Stimulated activated CD4-positive, alpha-beta T cell treated with anti-CD3 and anti-CD28 coated beads, Interleukin-1b, Interleukin-23, amount 100 ng/mL, for 1 hour (primary cell): ENCODE measurements at places on chromosomes 13 and 19.

DNA sequence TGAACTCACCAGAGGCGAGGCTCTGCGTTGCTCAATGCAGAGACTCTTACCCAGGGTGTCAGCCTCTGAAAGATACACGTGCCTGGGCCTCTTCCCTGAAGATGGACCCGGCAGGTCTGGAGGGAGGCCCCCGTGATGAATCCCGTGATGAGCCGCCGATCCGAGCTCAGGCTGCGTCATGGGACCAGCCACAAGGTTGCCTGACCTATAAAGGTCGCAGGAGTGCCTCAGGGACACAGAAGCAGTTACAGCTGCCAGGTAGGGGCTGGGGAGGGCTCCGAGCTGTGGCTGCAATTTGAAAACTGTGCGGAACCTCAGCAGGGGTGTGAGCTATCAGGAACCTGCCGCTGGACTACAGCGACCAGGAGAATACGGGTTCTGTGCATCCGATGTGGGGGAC lies 10.5 kb upstream of the ATP11A start:
- DNase-seq, result no peak

GRCh38 chr13:83499286-83499685 lies 383.0 kb downstream of the SLITRK1 start:
- no peak for DNase-seq

- peak; percentile 12 for DNase-seq
Measured at GRCh38 chr19:35856546-35857149, at the start of gene KIRREL2. TSS of gene KIRREL2 (plus strand) at chr19:35856911. CDS start at chr19:35857120, 209 bp downstream.

DNA sequence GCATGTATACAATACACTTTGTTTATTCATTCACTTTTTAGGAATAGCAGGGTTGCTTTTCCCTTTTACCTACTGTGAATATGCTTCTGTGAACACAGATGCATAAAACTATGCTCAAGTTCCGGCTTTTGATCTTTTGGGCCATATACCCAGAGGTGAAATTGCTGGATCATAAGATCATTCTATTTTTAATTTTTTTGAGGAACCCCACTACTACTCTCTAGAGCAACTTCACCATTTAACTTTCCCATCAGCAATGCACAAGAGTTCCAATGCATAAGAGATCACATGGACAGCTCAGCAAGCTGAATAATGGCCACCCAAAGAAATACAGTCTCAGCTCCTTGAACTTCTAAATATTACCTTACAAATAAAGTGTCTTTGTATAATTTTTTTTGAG lies 17.0 kb upstream of the SIGLEC10 start:
- DNase-seq, result no peak

GRCh38 chr13:97134364-97135095 lies 87.6 kb upstream of the MBNL2 start:
- no peak for DNase-seq

DNA sequence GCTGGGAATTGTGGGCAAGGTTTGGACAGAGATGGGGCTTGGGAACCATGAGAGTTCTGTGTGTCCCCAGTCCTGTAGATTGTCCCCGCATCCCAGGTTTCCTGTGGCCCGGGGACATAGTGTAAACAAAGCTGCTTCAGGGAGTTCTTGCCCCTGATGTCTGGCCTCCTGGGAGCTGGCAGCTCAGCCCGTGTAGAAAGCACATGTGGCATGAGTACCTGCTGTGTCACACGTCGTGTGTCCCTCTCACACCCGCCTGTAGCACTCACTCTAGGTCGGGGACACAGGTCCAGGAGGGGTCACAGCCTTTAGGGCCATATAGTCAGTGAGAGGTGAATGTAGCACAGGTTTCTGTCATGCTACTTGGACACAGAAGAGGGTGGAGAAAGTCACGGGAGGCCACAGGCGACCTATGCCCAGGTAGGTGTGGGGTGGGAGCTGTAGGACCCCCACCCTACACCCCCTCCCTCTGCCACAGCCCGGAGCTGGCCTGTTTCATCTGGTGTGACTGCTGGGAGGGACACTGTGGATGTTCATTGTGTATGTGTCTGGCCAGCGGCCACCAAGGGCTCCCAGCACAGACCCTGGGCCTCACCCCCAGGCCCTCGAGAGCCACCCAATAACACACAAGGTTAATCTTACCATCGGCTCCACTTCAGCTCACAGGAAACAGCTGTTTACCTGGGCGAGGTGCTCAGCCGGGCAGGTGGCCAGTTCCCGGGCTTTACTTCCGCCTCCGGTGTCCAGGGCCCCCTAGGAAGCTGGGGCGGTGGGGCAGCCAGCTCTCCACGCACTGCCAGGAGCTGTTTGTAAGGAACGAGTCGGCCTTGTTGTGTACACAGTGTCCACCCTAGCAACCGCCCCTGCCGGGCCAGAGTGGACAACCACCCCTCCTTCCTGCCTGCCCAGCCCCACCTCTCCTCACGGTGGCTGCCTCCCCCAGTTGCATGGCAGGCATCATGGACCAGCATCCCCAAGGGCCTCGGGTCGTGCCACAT lies 49.7 kb downstream of the COMP start:
- no peak for DNase-seq

GRCh38 chr19:30448386-30449077 lies 76.3 kb downstream of the ZNF536 start:
- DNase-seq, result no peak

- no peak for DNase-seq
Measured at GRCh38 chr13:110334256-110334655, 27.2 kb downstream of the COL4A2 start.

- DNase-seq, result no peak
Measured at GRCh38 chr13:93466502-93467036, 240.0 kb downstream of the GPC6 start.

GRCh38 chr19:3778899-3779723 lies 7.1 kb downstream of the MATK start:
- DNase-seq, result no peak

- peak; percentile 22 for DNase-seq
Measured at GRCh38 chr19:10339380-10339960, at the start of gene ICAM3. TSS of gene ICAM3 (minus strand) at chr19:10339624. CDS start at chr19:10339614, 10 bp downstream.

- no peak for DNase-seq
Measured at GRCh38 chr13:75721307-75721706, 85.2 kb downstream of the LMO7 start.

DNA sequence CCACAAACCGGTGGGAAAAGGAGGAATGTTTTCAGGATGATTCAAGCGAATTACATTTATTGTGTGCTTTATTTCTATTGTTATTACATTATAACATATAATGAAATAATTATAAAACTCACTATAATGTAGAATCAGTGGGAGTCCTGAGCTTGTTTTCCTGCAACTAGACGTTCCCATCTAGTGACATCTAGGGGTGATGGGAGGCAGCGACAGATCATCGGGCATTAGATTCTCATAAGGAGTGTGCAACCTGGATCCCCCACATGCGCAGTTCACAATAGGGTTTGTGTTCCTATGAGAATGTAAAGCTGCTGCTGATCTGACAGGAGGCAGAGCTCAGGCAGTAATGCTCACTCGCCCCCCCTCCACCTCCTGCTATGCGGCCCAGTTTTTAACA lies 54.5 kb downstream of the SPTBN4 start:
- DNase-seq, result no peak

DNA sequence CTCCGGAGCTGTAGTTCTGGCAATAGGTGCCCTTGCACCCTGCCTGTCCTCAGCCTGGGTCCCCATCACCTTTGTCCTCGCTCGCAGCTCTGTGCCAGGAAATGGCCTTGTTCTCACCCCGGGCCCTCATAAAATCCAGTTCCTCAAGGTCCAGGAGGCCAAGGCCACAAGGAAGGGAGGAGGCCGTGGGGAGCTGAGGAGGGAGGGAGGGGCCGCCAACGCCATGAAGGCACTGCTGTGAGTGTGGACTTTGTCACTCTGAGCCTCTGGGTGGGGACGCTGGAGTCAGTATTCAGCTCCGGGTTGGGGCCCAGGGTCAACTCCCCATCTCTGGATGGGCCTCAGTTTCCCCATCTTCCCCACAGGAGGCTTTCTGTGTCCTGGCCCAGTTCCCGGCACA lies 9.2 kb upstream of the GNA11 start:
- no peak for DNase-seq

DNA sequence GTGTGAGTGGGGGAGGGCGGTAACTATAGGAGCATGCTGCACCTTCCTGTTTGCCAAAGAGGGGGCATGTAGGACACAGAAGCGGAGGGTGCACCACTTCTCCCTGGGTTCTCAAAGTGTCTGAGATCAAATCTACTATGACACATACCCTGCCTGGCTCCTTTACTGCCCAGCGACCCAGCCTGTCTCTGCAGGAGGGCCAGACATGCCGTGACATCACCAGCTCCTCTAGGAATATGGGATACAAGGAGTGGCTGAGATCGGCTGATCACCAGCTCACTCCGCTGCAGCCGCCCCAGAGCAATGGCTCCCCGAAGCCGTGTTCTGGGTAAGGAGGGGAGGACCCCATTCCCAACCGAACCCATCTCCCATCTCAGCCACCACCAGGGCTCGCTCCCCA lies 16.4 kb upstream of the IGFL1 start:
- DNase-seq, result no peak

DNA sequence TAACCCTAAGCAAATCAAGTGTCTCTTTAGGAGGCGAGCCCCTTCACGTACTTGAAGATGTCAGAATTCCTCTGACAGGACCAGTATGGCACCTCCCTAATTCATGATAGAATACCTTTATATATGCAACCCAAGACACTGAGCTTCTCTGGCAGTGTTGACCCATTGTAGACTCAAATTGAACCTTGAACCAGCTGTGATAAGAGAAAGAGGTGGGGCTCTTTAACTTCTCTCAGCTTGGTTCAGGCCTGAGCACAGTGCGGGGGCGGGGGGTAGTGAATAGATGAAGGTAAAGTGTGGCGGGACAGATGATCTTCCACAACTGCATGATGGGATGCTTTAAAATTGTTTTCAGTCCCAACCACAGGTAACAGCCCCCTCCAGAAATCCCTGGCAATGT lies 12.1 kb downstream of the MBNL2 start:
- no peak for DNase-seq

DNA sequence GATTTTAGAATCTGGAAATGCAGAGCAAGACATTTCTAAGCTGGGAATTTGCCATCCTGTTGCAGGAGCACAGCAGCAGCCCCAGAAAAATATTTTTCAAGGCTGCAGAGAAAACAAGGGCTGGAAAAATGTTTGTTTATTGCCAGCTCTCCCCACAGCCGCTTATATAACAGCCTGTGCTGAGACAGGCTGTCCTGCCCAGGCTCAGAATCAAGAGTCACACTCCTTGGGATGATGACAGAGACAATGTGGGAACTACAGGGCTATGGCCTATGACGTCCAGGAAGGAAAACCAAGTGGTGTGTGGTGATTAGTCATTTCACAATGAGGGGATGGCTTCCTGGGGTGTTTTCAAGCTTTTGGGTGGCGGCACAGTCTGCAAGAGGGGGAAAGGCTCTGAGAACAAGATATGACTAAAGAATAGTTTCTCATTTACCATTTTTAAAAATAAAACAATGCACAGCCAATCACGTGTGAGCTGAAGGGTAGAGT lies 136.3 kb upstream of the SERP2 start:
- no peak for DNase-seq

GRCh38 chr13:110156301-110157049 lies 150.5 kb downstream of the COL4A1 start:
- no peak for DNase-seq

DNA sequence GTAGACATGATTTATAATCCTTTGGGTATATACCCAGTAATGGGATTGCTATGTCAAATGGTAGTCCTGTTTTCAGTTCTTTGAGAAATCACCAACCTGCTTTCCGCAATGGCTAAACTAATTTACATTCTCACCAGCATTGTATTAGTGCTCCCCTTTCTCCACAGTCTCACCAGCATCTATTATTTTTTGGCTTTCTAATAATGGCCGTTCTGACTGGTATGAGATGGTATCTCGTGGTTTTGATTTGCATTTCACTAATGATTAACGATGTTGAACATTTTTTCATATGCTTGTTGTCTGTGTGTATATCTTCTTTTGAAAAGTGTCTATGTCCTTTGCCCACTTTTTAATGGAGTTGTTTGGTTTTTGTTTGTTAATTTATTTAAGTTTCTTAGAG lies 165.1 kb downstream of the PDS5B start:
- no peak for DNase-seq

DNA sequence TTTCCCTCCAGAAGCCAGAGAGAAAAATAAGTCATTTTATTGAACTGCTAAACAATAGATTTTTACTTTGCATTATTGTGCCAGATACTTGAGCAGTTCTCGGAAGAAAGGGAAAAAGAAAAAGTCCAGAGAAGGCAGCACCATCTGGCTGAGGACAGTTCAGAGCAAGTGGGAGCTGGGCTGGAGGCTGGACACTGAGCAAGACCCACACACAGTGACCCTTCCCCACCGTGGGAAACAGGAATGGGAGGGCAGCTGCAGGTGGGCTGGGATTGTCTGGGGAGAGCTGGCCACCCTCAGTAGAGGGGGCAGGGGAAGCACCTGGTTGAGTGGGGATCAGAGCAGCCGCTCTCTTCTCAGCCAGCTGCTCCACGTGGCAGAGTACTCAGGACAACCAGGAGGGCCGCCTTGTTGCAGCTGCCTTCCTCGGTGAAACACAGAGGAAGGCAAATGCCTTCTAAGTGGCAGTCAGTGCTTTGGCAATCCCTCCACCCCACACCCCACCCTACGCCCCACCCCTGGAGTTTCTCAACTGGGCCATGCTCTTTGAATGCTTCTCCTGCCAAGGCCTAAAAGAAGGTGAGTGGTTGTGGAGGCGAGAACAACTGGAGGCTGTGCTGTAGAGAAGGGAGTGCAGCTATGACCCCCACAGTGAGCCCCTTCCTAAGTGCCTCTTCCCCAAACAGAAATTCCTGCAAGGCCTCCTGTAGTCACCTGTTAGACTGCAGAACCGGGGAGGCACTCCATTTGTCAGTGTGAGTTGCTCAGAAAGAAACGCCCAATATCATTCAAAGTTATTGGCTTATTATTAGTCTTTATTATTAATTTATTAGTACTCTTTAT lies 179.3 kb downstream of the ZIC5 start:
- DNase-seq, result no peak

DNA sequence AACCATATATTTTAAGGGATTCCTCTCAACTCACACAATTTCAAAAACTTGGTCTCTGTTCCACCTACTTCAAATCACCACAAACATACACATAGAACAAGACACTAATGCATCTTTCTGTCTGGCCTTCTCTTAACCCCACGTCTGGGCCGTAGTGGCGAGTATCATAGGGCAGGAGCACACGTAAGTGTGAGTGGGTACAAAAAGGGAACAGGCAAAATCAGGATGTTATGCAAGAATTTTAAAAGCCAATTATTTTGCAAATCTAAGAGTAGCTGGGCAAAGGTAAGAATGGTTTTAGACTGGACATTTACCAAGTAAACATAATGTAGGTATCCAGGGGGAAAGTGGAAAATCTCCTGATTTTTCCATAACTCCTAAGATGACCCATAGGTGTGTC lies 35.1 kb downstream of the MTMR6 start:
- DNase-seq, result no peak

DNA sequence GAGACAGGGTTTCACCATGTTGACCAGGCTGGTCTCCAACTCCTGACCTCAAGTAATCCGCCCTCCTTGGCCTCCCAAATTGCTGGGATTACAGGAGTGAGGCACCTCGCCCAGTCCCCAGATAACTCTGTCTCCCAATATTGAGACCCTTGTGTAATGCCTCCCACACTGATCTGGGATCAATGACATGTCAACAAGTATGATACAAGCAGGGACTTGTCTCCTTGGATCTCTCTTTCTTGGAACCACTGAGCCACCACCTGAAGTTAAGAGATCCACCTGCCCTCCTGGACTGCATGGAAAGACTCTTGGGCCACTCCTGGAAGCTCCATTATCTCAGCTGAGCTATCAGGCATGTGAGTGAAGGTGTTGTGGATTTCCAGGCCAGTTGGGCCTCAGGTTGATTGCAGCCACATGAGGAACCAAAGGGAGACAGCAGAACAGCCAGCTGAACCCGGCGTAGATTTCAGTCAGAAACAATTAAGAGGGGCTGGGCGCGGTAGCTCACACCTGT lies 15.1 kb downstream of the NFKBID start:
- no peak for DNase-seq

- no peak for DNase-seq
Measured at GRCh38 chr19:46902402-46902766, 41.6 kb downstream of the ARHGAP35 start.
